ENCODE measurements at places on chromosomes 3 and 15.
A peak's percentile ranks its signal among the peaks of the same experiment; 100 is the strongest.

DNA sequence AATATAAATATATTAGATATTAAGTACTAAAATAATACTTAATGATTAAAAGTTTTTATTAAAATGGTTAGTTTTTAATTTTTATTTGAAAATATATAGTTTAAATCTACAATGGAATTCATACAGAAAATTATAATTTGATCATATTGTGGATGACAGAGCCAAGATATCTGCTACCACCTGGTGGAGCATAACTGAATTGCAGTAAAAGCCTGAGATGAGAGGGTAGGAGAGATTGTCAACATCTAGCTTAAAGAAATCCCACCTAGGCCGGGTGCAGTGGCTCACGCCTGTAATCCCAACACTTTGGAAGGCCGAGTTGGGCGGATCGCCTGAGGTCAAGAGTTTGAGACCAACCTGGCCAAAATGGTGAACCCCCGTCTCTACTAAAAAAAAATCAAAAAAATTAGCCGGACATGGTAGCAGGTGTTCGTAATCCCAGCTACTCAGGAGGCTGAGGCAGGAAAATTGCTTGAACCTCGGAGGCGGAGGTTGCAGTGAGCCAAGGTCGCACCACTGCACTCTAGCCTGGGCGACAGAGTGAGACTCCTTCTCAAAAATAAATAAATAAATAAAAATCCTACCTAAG is 25.1 kb upstream of the CSTA start:
- DNase-seq, result peak; percentile 74

DNA sequence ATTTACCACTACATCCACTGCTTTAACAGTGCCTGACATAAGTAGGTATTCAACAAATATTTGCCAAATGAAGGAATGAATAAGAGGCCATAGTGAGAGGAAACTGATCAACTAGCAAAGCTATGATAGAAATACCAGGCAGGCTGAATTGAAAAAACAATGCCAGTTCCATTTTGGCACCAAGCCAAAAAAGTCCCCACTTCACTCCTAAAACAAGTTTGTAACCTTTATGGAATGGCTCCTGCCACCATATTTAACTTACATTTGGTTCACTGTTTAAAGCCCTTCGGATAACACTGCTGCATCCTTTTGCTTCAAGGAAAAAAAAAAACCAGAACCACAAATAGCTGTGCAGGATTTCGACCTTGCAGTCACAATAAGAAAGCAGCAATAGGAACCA is 166.1 kb downstream of the FRMD5 start:
- no peak for DNase-seq

GRCh38 chr15:100665570-100665969 is 63.2 kb downstream of the ASB7 start:
- DNase-seq, result no peak

- DNase-seq, result no peak
These were observed 51.7 kb downstream of the SH3GL3 start for GRCh38 chr15:83498801-83499200.

- DNase-seq, result no peak
These were observed 76.2 kb upstream of the MELTF start for GRCh38 chr3:197105786-197106185.

DNA sequence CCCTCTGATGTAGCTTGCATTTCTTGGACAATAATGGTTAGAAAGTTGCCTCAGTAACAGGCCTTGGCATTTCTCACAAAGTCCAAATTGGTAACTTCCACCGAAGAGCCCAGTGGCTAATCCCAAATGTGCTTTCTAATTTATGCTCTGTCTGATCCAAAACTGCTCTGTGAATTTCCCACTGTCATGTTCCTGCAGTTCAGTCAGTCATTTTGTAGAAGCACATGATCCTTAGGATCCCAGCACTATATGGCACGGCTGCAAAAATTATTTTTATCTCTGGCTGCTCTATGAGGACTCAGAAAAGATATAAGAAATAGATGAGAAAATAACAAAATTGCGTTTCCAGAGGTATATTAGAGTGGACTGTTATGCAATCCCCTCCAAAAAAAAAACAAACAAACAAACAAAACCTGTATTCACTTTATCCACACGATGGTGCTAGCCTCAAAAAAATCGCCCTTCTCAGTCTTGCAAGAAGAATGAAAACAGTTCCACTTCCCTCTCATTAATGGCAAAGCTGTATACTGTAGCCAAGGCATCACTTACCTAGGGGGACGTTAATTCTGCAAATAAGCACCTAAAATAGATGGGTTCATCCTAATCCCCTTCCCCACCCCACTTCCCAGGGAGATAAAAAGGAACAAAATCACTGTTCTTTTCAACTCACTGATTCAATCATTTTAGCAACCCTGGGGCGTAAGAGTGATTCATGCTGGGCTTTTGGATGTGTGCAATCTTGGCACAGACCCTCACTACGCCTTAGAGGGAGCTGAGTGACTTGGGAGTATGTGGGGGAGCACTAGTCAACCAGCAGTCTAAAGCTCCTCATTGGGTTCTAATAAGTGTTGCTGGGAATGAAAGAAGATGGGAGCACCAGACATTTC is 61.3 kb downstream of the TMCO5A start:
- peak; percentile 58 for DNase-seq

GRCh38 chr15:90191794-90192509 is 9.2 kb upstream of the SEMA4B start:
- DNase-seq, result peak; percentile 40

- no peak for DNase-seq
These were observed 7.2 kb upstream of the SYNM start for GRCh38 chr15:99097441-99098410.

DNA sequence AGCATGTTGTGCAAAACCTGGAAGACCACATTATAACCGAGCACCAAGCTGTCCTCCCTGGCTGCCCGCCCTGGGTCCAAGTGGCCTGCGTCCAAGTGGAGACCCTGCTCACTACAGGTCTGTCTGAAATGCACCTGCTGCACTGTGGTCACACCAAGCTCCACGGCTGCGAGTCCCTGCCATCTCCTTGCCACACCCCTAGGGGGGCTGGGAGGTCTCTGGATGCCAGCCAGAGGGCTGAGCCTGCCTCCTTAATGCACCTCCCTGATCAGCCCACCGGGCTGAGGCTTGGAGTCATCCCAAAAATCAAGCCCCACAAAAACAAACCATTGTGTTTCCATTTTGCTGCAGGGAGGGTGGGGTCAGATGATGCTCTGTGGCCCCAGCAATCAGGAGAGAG is 187.1 kb downstream of the MEGF11 start:
- no peak for DNase-seq

DNA sequence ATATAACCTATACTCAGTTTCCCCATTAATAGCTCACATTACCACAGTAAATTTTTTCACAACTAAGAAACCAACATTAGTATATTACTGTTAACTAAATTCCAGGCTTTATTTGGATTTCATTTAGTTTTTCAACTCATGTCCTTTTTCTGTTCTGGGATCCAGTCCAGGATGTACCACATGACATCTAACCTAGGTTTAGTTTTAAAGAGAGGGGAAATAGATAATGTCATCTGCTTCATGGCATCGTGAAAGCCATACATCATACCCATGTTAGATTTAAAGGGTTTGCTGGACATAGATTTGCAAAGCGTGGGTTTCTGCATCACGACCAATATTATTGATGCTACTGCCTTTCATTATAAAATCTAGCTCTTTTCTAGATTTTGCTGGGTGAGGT is 33.2 kb upstream of the RPP14 start:
- DNase-seq, result no peak

GRCh38 chr3:144343343-144343742 is 371.7 kb downstream of the DIPK2A start:
- DNase-seq, result no peak

DNA sequence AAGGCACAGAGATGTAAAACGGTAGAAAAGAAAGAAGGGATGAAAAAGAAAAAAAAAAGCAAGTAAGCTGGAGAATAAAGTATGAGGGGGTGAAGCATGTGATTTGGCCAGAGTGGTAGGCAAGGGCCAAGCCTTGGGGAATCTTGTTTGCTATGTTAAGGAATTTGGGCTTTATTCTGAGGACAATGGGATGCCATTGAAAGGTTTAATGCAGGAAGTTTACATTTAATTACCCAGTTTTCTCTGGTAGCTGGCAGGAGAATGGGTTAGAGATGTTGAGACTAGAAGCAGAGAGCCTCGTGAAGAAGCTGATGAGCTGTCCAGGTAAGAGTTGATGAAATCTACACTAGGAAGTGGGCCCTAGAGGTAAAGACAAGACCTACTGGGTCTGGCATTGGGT is 455.9 kb downstream of the PDCD6IP start:
- no peak for DNase-seq

DNA sequence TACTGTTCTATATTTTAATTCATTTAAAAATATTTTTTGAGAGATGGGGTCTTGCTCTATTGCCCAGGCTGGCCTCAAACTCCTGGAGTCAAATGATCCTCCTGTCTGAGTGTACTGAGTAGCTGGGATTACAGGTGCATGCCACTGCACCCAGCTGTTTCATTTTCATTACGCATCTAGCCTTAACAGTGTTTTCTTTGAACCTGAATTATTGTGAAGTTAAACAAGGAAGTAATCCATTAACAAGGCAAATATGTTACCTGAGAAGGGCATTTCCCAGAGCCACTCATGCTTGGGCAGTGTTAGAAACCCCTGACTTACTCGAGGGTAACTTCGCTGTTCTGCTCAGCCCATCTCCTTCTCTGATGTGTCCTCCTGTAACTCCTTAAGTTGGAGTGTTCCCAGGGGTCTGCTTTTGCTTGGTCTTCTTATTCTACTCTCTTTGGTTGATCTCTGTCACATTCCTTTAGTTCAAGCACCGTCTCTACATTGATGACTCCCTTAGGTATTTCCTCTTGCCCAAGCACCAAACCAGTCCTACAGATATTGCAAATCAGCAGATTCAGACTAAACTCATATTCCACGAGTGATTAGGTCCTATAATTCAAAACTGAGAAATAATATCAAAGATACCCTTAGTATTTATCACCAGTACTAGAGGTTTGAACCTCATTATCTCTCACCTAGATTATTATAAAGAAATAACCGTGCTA is 107.9 kb downstream of the STAC start:
- no peak for DNase-seq

GRCh38 chr15:77057072-77057471 is 13.8 kb downstream of the TSPAN3 start:
- DNase-seq, result no peak

- DNase-seq, result no peak
These were observed 8.2 kb upstream of the TMEM62 start for GRCh38 chr15:43125100-43125661.

GRCh38 chr3:85835857-85836440 is 877.2 kb downstream of the CADM2 start:
- no peak for DNase-seq

DNA sequence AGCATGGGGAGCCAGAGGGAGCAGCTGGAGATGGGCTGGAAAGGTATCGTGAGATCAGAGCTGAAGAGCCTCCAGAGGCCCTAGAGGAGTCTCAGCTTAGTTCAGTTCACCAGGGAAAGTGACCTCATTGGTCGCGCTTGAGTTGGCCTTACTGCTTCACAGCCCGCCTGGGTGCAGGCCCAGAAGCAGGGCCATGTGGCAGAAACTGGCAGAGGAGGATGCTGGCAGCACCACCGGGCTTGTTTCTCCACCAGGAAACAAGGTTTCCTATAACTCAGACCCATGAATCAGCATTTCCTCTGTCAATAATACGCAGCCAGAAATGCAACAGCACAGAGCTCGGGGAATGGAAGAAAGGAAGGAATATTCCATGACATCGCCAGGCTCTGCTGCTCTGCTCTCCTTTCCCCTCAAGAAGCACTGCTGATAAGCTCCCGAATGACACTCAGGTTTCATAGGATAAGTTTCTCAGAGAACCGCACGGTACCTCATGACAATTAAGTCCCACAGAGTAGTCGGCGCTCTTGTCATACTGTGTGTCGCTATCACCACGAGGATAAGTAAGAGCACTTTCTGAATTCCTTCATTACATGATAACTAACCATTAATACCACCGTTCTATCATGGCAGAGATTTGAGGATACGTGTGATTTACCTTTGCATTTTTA is 147.1 kb upstream of the LPP start:
- no peak for DNase-seq

DNA sequence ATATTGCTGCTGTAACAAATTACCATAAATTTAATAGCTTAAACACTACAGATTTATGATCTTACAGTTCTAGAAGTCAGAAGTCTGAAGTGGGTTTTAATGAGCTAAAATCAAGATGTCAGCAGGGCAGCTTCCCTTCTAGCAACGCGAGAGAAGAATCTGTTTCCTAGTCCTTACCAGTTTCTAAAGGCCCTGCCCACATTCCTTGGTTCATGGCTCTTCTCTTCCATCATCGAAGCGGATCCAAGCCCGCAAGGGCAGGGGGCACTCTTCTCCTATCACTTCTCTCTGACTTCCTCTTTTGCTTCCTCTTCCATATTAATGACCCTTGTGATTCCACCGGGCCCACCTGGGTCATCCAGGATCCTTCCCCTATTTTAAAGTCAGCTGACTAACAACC is 16.1 kb downstream of the MINDY4B start:
- DNase-seq, result no peak

DNA sequence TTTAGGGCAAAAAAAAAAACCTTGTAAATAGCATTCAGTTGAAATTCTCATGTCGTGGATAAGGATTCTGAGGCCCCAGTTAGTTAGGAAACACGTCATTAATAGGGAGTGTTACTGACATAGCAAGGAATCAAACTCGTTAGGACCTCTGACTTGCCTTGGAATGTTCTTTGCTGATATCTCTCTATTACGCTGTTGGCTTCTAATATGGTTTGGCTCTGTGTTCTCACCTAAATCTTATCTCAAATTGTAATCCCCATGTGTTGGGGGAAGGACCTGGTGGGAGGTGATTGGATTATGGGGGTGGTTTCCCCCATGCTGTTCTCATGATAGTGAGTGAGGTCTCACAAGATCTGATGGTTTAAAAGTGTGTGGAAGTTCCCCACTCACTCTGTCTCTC is 40.3 kb downstream of the CHL1 start:
- no peak for DNase-seq

GRCh38 chr3:185912512-185912911 is 25.3 kb downstream of the TRA2B start:
- no peak for DNase-seq

GRCh38 chr15:38129531-38130204 is 123.0 kb upstream of the SPRED1 start:
- DNase-seq, result peak; percentile 17

- DNase-seq, result no peak
These were observed 13.2 kb downstream of the IQCB1 start for GRCh38 chr3:121821421-121822199.

DNA sequence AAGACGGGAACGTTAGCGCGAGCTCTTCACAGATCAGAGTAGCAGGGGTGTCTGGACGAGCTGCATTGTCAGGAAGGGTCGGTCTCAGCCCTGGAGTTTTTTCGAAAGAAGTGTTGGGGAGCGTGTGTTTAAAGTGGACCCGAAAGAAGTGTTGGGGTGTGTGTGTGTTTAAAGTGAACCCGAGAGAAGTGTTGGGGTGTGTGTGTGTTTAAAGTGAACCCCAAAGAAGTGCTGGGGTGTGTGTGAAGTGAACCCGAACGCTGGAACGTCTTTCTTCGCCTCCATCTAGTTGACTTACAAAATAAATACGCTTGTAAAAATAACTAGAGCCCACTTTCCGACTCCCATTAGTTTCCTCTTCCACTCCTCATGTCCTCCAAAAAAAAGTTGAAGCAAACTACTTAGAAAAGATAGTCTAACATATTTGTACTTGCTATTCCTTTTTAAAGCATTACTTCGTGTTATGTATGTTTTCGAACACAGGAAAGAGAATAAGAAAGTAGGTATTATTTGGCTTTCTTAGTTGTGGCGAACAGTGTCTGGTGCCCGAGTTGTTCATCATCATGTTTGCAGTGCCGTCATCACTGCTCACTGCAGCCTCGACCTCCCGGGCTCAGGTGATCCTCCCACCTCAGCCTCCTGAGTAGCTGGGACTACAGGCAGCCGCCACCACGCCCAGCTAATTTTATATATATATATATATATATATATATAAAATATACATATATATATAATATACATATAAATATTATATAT is 1.0 kb downstream of the LRCH3 start:
- peak; percentile 42 for DNase-seq

GRCh38 chr3:86416334-86416733 is 574.6 kb downstream of the VGLL3 start:
- DNase-seq, result no peak
